ENCODE measurements at places on chromosomes 1 and 21. TPM values are rescaled to one million over a fixed set of nuclear protein-coding genes. Genes with fewer than 3 reads are reported as not detected.

SELL gene
- 337 TPM for total RNA-seq

MAN1C1 gene
- 12.9 TPM for total RNA-seq

WNT4 gene
- not detected for total RNA-seq

TMED5 gene
- 93.1 TPM for total RNA-seq

KRTAP12-4 gene
- not detected for total RNA-seq

TNFRSF18 gene
- 1.2 TPM for total RNA-seq

SLC44A5 gene
- 0.52 TPM for total RNA-seq

AQP10 gene
- total RNA-seq, result 4.1 TPM

TRIM17 gene
- 0.42 TPM for total RNA-seq

PGBD5 gene
- under 0.01 TPM for total RNA-seq

HSD3B2 gene
- not detected for total RNA-seq

FAM78B gene
- total RNA-seq, result 0.10 TPM

RNF186 gene
- total RNA-seq, result not detected

LIN28A gene
- total RNA-seq, result not detected

IVL gene
- not detected for total RNA-seq

PROK1 gene
- total RNA-seq, result not detected

PBX1 gene
- total RNA-seq, result 4.2 TPM

PPIAL4G gene
- total RNA-seq, result 0.21 TPM

MX2 gene
- total RNA-seq, result 32.6 TPM

ARTN gene
- total RNA-seq, result not detected

CRNN gene
- total RNA-seq, result not detected

HLX gene
- 7.6 TPM for total RNA-seq

TAS1R1 gene
- total RNA-seq, result 0.10 TPM

CELA2A gene
- not detected for total RNA-seq

S100A9 gene
- total RNA-seq, result 5,352 TPM
